ENCODE measurements at places on chromosomes 4 and X.

DNA sequence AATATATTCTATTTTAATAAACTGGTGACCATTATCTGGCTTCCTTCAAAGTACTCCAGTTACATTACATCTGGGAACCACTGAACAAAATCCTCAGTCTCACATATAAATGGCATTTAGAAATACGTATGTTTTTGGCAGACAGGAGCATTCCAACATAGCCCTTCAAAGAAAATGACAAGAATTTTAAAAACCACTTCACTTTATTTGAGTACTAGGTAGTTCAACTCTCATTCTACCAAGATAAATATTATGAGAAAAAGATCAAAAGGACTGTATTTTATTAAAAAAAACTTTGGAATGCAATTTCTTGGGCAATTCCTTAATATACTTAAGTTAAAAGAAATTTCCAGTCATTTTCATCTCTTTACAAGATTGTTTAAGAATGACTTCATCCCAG, 17.6 kb downstream of the TNIP3 start:
- no peak for DNase-seq

DNA sequence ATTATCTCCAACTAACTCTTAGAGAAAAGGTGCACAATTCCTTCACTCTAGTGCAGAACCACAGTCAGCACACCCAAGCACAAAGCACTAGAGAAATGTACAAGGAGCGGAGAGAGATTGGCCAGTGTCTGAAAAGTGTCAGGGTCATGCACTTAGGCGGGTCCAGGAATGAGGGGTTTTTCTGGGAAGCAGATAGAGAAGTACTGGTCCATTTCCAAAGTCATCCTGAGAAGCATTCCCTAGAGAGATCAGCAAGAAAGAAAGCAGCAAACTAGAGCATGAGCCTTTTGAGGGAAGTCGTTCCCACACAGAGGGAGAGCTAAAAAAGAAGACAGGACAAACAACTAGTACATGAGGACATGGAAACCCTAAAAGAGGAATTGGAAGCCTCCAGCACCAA, 168.1 kb upstream of the MAP3K15 start:
- no peak for DNase-seq

- DNase-seq = no peak
Observed at GRCh38 chrX:78456909-78457308, 129.5 kb upstream of the CYSLTR1 start.

DNA sequence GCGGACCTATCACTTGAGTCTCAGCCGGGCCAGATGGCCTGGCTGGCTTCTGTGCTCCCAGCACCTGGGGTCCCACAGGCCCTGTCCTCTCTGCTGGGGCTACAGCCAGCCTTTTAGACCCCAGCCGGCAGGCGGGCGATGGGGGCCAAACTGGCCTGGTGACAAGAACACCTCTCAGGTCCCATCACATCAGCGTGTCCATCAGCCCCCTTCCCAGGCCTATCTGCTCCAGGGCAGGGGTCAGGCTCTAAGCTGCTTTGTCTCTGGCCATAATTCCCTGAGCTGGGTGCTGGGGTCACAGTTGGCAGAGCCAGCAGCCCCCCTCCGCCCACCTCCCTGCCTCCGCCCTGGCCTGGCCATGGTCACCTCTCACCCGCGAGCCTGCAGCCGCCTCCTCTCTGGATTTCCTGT, 77.7 kb downstream of the PPP2R2C start:
- DNase-seq = no peak

DNA sequence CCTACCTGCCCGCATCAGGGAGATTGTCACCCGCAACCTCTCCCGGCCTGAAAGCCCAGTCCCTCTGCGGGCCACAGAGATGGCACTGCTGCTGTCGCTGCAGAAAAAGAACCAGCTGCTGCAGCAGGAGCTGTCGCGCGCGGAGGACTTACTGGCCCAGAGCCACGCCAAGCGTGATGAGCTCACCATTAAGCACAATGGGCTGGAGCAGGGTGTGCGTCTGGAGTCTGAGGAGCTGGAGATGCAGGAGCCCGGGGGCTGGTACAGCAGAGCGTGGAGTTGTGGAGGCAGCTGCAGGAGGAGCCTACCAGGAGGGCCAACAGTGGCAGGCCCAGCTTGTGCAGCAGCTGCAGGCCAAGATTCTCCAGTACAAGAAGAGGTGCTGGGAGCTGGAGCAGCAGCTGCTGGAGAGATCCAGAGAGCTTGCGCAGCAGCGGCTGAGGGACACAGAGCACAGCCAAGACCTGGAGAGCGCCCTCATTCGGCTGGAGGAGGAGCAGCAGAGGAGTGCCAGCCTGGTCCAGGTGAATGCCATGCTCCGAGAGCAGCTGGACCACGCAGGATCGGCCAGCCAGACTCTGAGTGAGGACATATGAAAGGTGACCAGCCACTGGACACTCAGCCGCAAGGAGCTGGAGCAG, 11.3 kb downstream of the SMIM10L2A start:
- no peak for DNase-seq

- no peak for DNase-seq
Observed at GRCh38 chr4:125283707-125284279, 31.0 kb upstream of the FAT4 start.

DNA sequence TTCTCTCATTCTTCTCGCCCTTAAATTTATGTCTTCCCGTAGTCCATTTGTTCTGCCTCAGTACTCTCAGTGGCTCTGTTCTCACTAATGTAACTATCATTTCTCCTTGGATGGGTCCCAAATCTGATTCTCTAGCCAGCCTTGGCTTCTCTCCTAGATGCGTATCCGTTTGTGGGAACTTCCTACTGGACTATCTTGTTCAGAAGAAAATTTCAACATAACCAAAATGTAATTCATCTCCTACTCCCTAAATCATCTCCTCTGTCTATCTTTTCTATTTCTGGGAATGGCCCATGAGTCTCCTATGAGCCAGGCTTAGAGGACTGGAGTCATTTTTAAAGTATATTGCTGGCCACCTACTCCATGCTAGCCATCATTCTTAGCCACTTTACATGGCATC, 4.4 kb upstream of the C4orf36 start:
- no peak for DNase-seq

DNA sequence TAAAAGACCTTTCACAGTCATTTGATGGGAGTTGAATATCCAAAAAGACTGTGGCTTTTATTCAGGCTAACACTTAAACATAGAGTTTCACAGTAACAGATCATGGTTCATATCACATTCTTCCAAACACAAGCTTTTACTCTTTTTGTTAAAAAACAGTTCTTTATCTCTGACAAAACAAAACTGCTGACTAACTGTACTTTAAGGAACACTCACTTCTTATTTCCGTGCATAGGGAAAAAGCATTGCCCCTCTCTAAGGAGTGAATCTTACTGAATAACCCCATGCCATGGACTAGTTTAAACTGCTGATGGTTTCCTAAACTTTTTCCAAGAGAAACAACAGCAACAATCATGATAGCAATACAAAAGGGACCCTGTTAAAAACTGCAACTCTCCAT, 297.0 kb upstream of the INTU start:
- DNase-seq = no peak

DNA sequence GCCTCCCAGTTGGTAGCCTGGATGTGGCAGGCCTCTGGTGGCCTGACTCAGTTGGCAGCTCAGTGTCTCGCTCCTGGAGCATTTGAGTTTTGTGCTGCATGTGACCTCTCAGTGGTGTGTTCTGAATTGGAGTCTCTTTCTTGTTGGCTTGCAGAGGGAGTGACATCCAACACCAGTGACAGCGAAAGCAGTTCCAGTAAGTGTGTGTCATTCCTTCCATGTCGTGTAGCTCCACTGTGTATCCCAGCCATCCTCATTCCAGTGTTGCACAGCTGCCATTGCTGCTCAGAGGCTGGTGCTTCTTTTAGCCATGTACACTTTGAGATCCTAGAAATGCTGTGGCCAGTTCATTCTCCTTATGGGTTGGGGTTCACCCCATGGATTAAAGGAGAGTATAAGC, 52.4 kb downstream of the DLG3 start:
- DNase-seq = no peak

GRCh38 chr4:163673848-163674697, 179.6 kb downstream of the TMA16 start:
- DNase-seq = no peak

- no peak for DNase-seq
Observed at GRCh38 chr4:172521248-172521647, 647.4 kb upstream of the GALNT7 start.

DNA sequence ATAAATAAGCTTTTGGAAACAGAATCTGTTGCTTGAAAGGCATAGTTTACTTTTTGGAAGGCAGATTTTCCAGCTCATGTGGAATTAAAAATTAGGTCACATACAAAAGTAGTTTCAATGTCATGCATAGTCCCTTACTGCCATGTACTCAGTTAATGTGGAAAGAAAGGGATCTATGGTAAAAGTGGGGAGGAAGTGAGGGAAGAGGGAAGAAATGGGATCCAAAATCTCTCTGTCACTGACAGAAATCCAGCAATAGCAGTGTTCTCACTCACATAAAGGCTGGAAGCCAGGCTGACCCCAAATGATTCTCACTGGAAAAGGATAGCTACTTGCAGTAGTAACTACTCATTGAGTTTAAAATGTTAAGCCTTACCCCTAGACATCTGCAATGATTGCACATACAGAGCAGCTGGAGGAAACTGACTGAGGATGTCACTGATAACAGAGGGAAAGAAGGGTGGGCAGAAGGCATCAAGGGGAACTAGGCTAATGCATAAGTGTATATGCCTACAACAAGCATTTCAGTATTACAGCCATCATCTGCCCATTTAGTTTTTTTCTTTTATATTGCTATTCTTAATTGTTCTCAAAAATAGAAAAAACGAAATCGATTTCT, 445.6 kb downstream of the FAT4 start:
- DNase-seq = no peak

DNA sequence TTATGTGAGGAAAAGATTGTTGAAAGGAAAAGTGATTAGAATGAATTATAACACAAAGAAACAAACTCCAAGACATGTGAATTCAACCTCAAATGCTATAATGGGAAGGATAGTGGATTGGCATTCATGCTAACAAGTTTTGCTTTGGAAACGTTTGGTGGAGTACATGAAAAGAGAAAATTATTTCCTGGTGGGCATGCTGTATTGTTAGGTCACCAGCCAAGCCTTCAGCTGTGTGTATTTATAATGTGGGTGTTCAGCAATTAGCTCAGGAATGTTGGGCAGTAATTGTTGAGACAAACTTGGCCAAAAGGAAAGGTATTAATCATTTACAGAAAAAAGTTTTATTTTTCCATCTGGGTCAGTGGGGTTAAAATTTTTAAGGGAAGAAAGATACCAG, 198.9 kb upstream of the ARSJ start:
- no peak for DNase-seq

- no peak for DNase-seq
Observed at GRCh38 chr4:46900082-46900481, 9.0 kb downstream of the COX7B2 start.

DNA sequence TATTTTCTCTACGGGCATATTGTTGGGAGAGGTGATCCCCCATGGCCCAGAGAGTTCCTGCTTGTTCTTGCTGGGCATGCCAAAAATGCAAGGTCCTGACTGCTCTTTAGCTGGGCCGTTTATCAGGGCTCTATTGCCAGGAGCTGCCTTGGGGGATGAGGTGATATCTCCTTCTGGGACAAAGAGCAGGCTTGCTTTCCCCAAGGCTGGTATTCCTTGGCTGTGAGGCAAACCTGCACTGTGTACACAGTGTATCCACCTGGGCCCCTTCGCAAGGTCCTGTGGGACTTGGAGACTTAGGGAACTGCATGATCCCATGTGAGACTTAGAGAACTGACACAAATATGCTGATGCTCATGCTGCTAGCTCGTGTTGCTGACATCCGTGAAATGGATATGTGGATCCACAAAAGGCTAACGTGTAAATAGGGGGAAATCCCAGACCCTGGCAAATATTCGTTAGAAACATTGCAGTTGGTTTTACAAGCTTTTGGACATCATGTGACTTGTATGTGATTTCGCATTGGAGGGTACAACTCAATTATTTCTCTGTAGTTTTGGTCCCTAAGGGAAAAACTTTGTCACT, 24.4 kb upstream of the ZFX start:
- no peak for DNase-seq

- no peak for DNase-seq
Observed at GRCh38 chr4:158529505-158529904, 7.8 kb downstream of the RXFP1 start.

DNA sequence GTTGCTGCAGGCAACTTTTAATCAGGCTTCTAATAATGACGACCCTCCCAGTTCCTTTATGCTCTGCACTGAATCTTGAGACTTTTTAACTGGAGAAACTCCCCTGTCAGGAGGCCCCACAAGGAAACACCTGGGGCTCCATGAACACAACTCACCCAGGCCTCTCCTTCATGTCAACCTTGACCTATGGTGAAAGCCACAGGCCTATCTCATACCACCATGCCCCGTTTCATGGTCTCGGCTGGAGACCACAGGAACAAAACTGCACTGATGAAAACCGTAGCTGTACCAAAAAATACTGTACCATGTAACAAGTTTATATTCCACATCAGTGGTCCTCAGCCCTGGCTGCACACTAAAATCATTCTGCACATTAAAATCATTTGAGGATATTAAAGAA, 57.0 kb downstream of the ZNF827 start:
- no peak for DNase-seq

DNA sequence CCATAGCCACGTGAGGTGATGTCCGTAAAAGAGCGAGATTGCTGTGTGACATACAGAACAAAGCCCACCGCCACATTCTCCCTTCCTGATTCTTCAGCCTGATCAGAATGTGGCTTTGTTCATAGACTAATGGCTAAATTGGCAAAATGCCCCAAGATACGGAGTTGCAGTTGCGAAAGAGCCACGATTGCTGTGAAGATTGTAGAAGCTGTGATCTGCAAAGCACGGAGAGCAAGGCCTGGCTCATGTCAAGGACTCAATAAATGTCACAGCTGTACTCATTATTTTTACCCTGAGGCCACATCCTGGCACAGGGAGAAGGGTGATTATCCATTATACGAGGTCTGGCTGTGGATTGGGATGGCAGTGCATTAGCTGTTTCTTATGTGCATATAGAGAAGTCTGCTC, 34.2 kb downstream of the ARSD start:
- no peak for DNase-seq

DNA sequence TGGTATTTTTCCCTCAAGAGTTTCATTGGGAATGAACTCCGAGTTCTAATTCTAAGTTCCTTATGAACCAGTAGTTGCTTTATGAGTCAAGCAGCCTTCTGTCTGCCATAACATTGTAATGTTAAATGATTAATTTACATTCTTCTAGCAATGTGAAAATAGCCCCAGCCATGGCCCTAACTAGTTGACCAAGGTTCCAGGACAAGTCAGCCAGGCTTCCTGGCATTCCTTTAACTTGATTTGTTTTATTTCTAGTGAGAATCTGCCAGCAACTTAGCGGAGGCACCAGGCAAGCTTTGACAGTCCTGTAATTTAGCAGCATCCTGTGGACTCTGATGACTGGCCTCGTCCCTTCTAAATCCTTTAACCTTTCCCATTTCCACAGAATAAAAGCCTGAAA, 69.0 kb downstream of the GLRA2 start:
- DNase-seq = no peak

DNA sequence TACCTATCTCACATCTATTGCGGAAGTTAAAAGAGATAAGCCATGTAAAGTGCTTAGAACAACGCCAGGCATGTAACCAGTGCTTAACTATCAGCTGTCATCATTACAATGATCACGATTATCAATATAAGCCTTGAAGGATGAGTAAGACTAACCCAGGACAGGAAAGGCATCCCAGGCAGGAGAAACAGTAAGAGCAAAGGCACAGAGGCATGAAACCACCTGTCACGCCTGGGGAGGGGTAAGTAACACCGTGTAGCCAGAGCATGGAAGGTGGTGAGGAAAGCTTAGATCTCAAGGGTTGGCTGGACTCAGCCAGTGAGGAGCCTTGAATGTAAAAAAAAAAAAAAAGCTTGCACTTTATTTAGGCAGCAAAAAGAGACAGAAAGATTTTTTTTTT, 71.7 kb upstream of the NOCT start:
- no peak for DNase-seq

GRCh38 chrX:77930581-77930980, 20.1 kb downstream of the ATP7A start:
- DNase-seq = no peak

Measured in stimulated activated CD4-positive, alpha-beta T cell treated with anti-CD3 and anti-CD28 coated beads, TNF-alpha, amount 100 ng/mL, for 4 hours (primary cell).